Inflammatory macrophage treated with lipopolysaccharide for 1 hour (primary cell): ENCODE measurements at places on chromosomes 2 and 18.

GRCh38 chr2:6944555-6944954, 27.3 kb downstream of the RNF144A start:
- DNase-seq: no peak

- DNase-seq: peak; percentile 85
These were observed 112.0 kb upstream of the THOC1 start for GRCh38 chr18:379681-380330.

- no peak for DNase-seq
These were observed 10.4 kb downstream of the SERPINB12 start for GRCh38 chr18:63552581-63552980.

DNA sequence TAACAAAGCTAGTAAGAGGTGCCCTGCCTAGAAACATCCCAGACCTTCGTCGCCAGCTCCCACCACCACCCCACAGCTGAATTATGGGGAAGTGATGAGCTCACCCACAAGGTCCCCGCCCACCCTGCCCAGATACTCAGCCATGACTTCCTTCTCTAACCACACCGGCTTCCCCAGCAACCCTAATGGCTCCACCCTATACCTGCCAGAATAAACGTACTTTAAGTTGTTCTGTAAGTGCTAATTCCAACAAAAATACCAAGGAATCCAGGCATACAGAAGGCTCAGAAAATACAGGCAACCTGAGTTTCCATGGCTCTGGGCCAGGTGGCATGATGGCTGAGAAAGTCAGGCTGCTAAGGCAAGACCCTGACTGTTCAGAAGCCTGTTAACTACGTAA, 39.1 kb downstream of the TMEM163 start:
- DNase-seq: peak; percentile 15

GRCh38 chr2:23508066-23508390, 123.0 kb downstream of the KLHL29 start:
- no peak for DNase-seq

- no peak for DNase-seq
These were observed 169.5 kb downstream of the SLC8A1 start for GRCh38 chr2:40282428-40282827.

DNA sequence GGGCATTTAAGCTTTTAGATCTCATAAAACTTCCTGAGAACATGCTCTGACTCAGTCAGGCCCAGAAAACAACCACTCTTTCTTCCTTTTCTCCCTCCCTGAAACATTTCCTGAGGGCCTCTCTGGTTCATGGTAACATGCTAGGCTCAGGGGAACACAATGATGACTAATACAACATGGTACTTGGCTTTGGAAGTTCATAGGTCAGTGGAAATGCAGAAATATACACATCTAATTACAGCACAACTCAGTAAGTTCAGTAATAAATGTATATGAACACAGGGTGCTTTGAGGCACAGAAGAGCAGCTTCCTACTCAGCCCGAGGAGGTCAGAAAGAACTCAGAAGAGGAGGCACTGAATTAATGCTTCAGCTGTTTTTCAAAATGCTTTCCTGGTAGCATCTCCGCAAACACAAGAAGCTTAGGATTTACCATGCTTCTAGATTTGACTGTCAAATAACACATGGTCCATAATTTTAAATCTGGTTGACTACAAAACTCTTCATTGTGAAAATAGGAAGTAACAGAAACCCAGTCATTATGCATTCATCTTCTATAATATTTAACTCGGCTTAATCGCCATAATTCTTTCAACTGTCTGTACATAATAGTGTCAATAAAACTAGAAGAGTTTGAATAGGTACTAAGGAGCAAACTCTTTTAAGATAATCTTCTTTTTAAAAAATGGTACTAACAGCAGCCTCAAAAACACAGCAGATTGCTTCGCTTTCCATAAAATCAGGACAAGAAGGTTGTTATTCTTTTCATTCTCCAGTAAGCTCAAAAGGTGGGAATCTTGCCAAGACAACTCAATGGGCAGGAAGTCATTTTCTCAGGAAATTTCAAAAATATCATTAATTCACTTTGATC, 251.3 kb downstream of the DLGAP1 start:
- no peak for DNase-seq

- no peak for DNase-seq
These were observed 2.3 kb downstream of the ECEL1 start for GRCh38 chr2:232485348-232485756.

DNA sequence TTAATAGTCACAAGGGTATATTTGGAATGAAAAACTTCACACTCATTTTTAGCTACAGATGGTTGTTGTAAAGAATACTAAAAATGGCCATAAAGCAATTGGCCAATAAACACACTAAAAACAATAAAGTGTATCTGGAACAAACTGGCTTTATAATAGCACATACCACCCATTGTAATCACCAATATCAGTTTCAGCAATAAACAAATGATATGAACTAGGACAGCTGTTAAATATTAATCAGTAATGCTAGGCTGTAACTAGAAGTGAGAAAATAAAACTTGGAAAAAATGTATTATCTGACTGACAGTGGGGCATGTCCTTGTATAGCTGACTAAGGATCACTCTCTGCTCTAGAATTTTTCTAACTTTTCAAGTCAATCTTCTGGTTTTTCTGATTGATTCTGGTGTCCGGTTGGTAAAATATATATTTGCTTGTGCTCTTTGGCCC, 312.5 kb downstream of the RND3 start:
- no peak for DNase-seq

DNA sequence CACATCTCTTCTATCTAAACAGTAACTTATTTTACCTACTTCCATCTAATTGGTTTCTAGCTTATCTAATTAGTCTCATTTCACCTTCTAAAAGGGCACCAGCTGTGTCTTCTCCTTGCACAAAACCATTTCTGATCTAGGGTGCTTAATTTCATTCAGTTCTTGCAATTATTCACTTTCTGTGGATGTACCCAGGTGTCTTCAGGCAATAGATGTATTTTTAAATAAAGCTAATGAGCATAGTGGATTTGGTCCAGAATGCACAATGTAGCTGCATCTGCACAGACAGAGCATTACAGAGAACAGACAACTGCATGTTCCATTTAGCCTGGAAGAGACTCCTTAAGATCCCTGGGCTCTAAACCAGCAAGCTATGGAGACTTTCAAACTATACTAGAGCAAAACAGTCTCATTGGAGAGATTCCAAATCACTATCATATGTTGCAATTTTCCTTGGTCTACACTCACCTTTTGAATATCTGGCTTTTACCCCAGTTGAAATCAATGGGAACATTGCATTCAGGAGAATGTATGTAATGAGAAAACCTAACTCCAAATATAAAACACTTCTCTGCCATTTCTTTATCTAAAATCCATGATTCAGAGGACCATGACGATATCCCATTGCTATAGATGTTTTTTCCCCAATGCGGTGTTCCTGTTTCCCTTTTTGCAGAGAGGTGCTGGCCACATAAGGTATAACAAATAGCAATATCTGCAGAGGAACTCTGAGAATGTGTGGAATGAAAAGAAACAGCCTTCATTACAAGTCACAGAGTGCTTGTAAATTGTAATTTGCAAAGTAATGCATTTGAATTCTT, 3.5 kb upstream of the RFX8 start:
- DNase-seq: no peak
